Activated T-cell treated with anti-CD3 and anti-CD28 coated beads for 24 hours (primary cell): ENCODE measurements at places on chromosomes 5 and 9.

GRCh38 chr5:173901705-173902104 is 13.6 kb downstream of the CPEB4 start:
- no peak for DNase-seq

GRCh38 chr5:135106610-135107471 is 72.8 kb upstream of the PITX1 start:
- DNase-seq, result no peak

- no peak for DNase-seq
Observed at GRCh38 chr5:15008476-15008875, 136.9 kb upstream of the ANKH start.

DNA sequence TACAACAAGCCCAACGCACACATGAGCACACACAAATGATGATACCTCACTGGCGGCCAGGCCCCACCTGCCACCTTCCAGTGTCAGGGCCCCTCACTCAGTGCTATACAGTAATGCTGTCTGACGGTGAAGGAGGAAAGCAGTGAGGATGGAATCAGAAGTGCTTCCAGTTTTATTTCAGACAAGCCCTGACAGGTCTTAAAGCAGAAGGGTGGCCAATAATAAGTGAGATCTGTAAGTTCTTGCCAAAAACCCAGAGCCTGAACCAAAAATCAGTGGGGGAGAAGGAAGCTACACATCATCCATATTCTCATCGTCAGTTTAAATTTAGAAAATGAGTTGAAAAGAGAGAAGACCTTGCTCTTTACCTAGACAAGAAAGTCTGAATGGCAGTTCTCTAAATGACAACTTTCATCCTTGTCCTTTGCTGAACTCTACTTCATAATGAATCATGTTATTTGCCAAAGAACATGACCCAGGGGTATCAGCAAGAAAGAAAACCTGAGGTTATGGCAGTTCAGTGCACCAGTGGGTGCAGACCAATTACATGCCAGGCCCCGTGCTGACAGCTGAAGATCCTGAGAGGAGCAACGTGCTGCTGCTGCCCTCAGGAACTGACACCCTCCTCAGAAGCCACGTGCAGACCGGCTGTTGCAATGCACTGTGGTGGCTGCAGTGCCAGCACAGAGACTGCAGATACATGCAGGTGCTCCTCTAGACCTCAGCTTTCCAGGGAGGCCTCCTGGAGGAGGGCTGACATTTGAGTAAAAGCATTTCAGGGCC is 118.7 kb downstream of the DROSHA start:
- DNase-seq, result no peak

DNA sequence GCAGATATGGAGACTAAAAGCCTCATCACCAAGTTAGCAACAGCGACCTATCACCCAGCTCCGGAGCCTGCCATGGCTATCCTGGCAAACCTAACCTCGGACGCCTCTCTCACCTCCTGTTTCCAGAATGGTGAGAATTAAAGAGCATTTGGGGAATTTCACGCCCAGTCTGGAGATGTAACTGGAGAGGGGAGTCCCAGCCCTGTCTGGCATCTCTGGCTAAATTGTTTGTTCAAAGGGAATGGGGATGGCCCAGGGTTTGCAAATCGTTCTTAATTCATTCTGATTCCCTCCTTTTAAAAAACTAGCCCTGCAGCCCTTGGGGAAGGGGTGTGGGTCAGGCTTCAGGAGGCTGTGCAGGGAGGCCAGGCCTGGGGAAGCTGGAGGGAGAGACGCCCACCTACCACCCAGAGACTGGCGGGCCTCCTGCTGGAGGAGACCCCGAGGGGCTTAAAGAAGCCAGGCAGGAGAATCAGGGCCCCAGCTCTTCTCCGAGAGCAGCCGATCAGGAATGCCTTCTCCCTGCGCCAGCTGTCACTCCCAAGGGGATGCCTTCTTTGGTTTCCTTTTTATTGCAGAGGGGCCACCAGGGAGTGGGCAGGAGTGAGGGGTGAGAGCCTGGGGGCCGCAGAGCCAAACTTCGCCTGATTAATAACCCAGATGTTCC is 964 bp upstream of the COL5A1 start:
- no peak for DNase-seq

GRCh38 chr9:17191082-17191481 is 56.2 kb downstream of the CNTLN start:
- DNase-seq, result no peak

DNA sequence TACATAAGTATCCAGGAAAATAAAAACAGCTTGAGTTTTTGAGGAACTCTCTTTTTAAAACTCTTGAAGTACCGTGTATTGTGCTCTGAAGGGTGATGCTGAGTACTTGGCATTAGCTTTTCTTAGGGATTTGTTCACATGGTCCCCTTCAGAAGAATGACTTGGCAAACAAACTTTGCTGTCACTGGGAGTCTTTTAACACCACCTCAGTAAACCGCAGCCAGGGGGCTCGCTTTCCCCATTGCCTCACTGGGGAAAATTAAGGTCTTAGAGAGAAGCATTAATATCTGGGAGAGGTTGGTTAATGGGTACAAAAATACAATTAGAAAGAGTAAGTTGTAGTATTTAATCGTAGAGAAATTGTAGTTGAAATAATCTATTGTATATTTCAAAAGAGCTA is 105.9 kb upstream of the DAP start:
- DNase-seq, result no peak

DNA sequence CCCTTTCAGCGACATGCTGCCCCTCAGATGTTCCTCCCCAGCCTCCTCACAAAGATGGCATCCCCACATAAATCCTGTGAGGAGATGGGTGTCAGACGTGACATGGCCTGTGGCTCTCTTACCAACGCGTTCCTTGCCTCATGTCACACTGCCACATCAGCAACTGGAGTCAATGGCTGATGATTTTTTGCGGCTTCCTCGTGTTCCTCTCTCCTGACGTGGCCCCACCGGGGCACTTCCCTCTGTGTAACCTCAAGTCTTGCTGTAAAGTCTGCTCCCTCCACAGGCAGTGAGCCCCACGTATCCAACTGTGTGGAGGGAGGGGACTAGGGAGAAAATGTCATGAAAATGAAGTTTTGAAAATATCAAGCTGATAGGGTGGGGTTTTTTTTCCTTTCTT is 53.2 kb upstream of the SHISAL2B start:
- DNase-seq, result no peak

DNA sequence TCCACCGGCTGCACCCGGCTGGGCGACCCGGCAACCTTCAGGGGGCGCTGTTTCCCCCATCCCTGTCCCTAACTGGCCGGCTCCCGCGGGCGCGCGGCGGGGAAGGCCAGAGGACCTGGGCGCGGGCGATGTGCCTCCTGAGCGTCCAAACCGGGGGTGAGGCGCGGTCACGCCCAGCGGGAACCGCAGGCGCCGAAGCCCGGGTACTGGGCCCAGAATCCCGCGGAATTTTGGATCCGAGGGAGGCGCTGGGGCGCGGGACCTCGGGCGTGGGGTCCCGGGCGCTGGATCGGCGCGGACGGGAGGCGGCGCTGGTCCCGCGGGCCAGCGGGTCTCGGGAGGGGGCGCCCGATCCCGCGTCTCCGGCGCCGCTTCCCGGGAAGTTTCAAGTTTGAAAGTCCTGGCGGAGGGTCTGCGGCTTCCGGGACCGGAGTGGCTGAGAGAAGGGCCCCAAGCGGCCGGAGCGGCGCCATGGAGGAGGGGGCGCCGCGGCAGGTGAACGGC is at the start of gene PKN3:
TSS of gene PKN3 (plus strand) at position 59 of the 504 bp plus-strand sequence. CDS start at position 472, 413 bp downstream.
- DNase-seq, result peak; percentile 80

- DNase-seq, result peak; percentile 40
Observed at GRCh38 chr9:97889941-97890887, 32.1 kb downstream of the TRMO start.

DNA sequence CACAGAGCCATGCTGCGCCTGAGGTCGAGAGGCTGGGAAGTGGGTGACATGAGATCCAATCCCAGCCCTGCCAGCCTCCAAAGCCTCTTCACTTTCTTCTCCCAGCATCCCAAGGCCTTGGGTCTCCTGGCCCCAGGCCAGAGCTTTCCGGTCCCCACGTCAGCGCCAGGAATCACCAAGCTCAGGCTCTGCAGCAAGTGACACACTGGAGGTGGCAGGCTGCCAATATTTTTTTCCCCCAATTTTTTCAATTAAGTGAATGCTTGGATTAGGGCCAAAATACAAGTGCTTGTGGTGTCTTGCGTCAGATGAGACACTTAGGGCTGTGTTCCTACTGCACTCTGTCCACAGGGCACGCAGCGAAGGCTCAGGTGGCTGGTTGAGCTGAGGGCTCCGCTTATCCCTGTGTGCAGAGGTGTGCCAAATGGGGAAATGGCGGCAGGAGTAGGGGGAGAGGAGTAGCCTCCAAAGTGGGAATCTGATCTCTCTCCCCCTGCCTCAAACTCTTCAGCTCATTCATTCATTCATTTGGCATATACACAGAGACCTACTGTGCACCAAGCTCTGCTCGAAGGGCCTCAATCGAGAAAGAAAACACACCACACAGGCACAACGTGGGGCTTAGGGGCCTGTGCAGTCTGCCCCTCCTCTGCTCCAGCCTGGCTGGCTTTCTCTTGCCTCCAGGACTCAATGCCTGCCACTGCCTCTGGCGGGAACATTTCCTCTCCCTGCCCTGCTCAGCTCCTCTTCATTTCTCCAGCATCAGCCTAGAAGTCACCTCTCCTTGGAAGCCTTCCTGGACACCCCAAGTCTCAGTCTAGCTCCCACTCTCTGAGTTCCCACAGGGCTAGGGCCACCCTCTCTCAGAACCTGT is 16.6 kb downstream of the SH3PXD2B start:
- DNase-seq, result no peak

GRCh38 chr5:170307575-170308465 is 10.2 kb upstream of the LCP2 start:
- DNase-seq, result no peak

GRCh38 chr5:171189442-171189841 is 119.6 kb upstream of the TLX3 start:
- no peak for DNase-seq

- DNase-seq, result no peak
Observed at GRCh38 chr9:20702570-20702969, 18.5 kb downstream of the FOCAD start.

- DNase-seq, result no peak
Observed at GRCh38 chr9:33102551-33103210, 26.2 kb upstream of the SMU1 start.

DNA sequence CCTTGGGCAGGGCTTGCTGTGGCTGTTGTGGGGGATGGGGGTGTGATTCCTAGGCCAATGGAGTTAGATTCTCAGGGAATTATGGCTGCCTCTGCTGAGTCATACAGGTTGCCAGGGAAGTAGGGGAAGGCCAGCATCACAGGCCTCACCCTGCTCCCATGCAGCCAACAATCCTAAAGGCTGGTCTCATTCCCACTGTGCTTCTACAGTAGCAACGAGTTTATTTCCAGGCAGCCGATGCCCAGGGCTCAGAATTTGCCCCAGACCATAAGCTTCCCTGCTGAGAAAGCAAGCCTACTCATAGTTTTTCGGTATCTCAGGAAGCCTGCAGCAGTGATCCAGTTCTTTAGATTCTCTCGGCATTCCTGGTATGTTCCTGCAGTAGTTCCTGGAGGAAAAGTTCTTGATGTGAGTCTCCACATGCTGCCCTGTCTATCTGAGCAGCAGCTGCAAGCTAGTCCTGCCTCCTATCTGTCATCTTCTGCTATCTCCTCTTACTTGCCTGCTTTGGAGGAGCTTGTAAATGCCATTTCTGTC is 59.3 kb upstream of the SELENOP start:
- DNase-seq, result no peak

DNA sequence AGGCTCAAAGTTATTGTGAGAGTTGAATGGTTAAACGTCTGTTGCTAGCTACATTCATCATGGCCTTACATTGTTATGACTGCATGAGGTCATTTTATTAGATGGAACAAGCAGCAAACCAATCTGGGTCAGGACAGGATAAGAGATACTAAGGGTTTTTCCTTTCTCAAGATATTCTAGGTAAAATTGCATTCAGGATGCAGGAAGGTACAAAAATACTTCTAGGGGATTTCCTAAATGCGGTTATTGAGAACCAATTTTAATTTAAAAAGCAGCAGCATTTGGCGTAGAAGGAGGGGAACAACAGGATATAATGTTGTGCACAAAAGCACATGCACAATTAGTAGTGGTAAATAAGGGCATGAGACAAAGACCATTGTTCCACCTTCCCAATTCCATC is 39.2 kb upstream of the LURAP1L start:
- no peak for DNase-seq

- no peak for DNase-seq
Observed at GRCh38 chr5:146273109-146273508, 65.5 kb upstream of the POU4F3 start.

GRCh38 chr5:136811086-136811485 is 445.7 kb upstream of the TRPC7 start:
- no peak for DNase-seq

- DNase-seq, result no peak
Observed at GRCh38 chr9:21852754-21853153, 50.3 kb downstream of the MTAP start.

DNA sequence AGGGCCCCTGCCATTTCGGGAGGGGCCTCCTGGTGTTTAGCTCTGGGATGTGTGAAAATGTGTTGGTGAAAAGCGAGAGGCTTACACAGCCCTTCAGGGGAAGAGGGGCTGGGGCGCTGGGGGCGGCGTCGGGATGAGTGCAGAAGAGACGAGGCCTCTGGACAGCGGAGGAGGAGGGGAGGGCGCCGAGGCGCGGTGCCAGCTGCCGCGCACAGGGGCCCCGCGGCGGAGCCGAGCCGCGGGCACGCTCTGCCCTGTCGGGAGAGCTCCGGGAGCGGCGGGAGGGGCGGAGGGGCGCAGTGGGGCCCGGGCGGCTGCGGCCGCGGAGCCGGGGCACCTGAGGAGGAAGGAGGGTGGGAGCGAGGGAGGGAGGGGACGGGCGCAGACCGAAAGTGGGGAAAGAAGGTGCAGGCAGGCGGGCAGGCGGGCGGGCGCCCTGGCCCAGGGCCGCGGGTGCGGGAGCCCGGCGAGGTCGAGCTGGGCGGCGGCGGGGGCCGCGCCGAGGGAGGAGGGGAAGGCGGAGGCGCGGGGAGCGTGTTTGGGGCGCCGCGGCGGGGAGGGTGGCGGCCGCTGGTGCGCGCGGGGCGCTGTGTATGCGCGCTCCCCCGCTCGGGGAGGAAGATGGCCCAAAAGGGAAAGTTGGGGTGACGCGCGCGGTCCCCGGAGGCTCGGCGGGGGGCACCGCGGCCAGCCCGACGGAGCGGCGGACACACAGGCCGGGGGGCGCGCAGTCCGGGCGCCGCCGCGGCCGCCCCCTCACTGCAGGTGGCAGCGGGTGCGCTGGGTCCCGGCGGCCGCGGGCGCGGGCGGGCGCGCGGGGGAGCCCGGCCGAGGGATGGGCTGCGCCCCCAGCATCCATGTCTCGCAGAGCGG is at the start of gene PDE8B:
TSS of gene PDE8B (plus strand) at position 590 of the 873 bp plus-strand sequence. CDS start at position 836, 246 bp downstream.
- DNase-seq, result no peak

DNA sequence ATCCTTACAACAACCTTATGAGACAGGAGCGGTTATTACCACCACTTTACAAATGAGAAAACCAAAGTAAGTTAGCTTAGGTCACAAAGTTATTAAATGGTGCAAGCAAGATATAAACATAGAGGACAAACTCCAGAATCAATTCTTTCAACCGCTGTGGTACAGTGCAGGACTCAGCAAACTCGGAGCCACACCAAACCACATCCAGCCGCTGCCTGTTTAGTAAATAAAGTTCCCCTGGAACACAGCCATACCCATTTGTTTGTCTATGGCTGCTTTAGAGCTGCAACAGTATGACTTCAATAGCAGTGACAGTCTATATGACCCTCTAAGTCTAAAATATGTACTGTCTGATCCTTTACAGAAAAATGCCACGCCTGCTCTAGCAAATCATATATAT is 1567.2 kb upstream of the WWC1 start:
- no peak for DNase-seq

- DNase-seq, result no peak
Observed at GRCh38 chr5:61381968-61382367, 49.9 kb downstream of the ZSWIM6 start.
